ENCODE measurements at places on chromosomes 7 and 10.

GRCh38 chr7:141685285-141686023 is 16.5 kb downstream of the DENND11 start:
- DNase-seq, result no peak

- DNase-seq, result no peak
Measured at GRCh38 chr10:52778511-52779392, 6.2 kb upstream of the MBL2 start.

DNA sequence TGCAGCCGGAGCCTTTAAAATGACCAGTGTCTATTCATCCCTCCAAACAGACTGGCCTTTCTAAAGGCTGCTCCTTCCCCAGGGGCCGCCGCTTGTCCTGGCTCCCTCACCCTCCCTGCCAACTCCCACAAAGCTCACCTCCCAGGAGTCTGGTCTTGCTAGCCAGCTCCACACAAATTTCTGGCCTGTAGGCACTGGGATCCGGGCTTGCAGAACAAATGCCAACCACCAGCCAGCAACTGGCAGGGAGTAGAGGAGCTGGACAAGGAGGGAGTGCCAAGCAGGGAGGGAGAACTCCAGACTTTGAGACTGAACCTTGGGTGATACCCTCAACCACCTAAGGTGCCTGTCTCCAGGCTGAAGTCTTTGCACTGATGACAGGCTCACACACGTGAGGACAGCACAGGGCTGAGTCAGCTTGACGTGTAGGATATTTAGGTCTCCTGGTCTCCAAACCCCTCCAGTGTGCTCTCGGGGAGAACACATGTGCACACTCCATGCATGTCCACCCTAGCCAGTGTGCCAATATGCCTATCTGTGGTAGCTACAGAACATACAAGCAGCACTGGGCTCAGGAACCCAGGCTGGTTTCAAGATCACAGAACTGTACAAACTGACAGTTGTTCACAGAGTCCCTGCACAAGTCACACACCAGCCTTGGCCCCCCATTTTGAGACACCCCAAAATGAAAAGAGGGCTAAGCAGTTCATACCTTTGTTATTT is 6.0 kb downstream of the PAX2 start:
- no peak for DNase-seq

DNA sequence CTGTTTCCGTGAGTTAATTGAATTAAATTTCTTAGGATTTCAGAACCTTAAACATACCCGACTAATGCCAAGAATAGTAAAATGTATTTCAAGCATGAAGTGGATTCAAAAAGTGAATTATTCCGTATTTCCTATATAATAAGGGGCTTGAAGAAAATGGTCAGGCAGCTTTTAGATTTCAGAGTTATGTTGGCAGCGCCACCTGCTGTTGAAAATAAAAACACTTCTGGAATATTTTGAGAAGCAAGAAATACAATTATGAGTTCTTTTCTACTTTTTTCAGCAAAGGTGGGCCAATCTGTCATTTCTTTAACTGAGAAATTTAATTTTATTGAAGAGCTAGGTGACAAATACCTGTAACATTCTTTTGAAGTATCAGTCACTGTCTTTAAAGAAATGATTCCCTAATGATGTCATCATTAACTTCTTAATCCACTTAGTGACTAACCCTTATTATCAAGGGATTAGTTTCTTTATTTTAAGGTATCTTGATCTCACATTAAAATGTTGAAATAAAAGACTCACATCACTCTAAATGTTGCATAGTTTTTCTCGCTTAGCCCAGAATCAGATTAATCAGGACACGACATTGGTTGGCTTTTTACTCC is 36.6 kb upstream of the AGR3 start:
- DNase-seq, result no peak

DNA sequence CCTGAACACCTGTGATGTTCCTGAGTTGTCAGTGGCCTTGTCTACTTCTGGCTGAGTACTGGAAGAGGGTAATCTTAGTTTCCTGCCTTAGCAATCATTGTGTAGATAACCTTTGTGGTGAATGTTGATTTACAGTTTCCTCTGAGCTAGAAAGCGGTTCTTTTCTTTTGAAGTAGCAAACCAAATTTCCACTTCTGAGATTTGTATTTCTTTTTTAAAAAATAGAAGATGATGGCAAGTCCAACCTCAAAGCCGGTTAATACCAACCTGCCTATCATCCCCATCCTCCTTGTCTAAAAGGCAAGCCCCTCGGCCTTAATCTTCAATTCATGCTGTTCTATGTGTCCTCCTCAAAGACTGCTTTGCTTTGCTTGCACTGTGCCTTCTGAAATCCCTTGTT is 12.5 kb upstream of the PALS2 start:
- DNase-seq, result no peak
